ENCODE measurements at places on chromosomes 1 and 21.
A peak's percentile ranks its signal among the peaks of the same experiment; 100 is the strongest.

- DNase-seq, result peak; percentile 68
These were observed 5.3 kb upstream of the GSTM4 start for GRCh38 chr1:109650609-109651008.

DNA sequence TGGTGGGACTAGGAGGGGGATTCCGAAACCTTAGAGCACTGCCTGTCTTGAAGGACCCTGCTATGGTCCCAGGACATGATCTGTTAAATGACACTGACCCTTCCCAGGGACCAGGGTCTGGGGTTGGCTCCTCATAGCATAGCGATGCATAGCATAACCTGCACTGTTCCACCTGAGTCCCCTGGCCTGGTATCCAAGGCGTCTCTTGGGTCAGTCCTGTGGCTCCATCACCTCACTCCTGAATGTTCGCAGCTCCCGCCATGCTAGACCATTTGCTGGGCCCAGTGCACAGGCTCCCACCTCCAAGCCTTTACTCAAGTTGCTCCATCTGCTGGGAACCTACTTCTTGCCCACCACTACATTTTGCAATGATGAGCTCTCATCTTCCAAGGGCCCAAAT lies 39.0 kb upstream of the MAGOH start:
- DNase-seq, result no peak

DNA sequence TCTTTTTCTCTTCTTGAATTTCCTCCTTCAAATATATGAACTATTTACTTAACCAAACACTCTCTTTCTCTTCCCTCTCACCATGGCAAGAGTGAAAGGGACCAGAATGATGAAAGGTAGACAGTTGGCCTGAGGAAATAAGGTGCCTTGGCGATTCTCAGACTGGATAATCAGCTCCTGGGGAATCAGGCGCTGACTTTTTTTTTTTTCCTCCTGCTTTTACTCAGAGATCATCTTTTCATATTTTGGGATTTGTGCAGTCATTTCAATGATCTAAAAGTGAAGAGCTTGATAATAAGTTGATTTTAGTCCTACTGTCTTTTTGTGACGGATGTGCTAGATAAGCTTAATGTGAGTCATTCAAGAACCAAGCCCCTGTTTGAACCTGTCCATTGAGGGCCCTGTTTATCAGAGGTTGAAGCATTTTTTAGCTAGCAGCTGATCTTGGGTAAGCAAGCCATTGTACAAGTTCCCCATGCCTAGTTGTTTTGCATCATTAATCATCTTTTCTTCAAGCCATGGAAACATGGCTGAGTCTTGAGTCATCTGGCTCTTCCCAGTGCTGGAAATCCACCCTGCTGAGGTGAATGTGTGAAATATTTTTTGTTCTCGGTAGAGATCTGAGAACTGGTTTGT lies 40.8 kb downstream of the ITSN1 start:
- DNase-seq, result peak; percentile 94

- DNase-seq, result no peak
These were observed 7.9 kb upstream of the OPRD1 start for GRCh38 chr1:28804071-28804470.

DNA sequence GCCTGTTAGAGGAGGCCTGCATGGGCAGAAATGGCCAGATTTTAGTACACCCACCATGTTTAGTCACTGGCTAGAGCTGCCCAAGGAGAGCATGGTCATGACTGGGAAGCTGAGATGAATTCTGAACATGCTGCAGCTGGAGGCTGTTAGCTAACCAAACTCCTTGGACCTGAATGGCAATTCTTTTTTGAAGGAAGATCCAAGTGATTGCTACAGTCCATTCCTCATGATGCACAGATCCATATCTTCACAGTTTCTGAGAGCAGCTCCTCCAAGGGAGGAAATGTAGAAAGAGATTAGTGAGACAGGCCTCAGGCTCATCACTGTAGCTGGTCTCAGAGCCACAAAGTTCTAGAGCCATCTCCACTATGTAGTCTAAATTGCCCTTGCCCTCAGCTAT lies 11.1 kb downstream of the ZFYVE9 start:
- no peak for DNase-seq

DNA sequence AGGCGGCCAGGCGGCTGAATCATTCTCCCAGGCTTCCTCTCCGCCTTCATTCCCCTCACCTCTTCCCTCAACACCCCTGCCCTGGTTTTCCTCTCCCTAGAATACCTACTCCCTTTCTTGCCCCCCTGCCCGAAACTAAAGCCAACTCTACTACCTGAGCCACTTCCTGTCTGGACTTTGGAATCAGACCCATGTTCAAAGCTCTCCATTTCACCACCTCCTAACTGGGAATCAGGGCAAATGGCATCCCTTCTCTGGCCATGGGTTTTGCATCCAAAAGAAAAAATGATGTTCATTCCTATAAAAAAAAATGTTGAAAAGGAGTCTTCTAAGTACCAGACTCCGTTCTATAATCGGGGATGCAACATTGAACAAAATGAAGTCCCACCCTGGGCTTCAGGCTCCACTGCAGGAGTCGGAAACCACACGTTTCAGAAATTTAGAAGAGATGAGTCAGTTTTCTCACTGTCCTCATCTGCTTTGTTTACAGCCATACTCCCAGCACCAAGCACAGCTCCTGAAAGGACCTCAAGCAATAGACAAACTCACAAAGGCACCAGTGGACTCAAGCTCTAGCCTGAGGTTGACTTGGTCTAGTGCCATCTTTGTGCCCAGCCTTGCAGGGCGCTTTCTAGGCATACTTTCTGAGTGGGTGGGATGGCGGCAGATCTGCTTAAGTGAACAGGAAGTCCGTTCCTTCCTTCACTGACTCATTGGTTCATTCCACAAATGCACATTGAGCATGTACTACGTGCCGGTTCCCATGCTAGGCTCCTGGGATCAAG lies 176.2 kb downstream of the IGSF21 start:
- DNase-seq, result peak; percentile 5

DNA sequence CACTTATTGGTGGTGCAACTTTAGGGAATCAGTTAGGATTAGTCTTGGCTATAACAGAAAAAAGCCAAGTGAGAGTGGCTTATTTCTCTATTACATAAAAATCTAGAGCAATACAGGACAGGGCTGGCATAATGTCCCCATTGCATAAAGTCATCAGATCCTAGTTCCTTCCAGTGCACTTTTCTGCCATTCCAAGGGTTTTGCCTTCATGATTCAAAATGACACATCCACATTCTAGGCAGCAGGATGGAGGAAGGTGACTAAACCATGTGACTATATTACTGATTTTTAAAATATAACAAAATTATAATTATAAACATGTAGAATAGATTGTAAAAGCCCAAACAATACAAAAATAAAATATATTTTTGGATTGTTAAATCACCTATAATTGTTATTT lies 18.8 kb downstream of the JUN start:
- DNase-seq, result no peak

Data from fibroblast of skin of scalp (primary cell).